NCI-H2029 treated with DMSO at 0.1 percent for 48 hours (cell line): ENCODE measurements at places on chromosomes 1 and 21.

DNA sequence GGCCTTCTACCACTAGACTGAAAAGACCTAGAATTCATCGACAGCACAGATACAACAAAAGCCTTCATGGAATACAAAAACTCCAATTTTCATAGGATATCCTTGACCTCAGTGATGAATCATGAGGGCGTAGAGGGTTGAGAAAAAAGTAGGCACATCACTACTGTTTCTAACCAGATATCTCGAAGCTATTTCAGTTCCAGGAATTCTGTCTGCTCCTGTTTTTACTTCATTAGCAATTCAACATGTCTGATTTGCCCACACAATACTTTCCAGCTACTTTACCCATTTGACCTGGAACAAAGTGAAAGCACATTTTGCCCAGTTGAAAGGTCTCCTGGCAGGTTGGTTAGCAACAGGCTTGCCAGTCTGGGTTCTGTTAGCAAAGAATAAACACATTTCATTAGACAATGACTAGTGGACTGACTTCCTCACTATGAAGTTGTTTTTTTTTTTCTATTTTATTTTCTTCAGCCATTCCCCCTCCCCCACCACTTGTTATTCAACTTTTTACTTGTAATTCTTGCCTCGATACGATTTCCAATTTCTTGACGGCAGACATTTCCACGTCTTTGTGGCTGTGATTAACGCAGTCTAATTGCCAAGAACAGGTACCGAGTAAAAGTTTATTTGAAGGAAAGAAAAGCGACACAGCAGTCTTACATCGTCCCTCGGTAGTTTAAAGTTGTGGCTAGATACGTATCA lies 4.0 kb upstream of the ZBTB18 start:
- no peak for DNase-seq

GRCh38 chr1:24253571-24253970 lies 65.6 kb upstream of the GRHL3 start:
- DNase-seq, result no peak

DNA sequence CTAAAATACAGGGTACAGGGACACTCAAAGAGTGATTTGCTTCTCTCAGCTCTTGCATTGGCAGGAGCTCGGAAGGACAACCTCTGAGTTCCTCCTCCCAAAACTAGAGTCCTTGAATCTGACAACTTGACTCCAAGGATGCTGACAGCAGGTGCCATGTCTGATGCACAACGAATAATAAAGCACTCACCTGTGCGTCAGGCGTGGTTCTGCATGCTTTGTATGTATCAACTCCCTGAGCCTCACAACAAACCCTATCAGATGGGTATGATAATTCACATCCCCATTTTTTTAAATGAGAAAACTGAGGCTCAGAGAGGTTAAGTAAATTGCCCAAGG lies 1.4 kb downstream of the LAPTM5 start:
- DNase-seq, result no peak

DNA sequence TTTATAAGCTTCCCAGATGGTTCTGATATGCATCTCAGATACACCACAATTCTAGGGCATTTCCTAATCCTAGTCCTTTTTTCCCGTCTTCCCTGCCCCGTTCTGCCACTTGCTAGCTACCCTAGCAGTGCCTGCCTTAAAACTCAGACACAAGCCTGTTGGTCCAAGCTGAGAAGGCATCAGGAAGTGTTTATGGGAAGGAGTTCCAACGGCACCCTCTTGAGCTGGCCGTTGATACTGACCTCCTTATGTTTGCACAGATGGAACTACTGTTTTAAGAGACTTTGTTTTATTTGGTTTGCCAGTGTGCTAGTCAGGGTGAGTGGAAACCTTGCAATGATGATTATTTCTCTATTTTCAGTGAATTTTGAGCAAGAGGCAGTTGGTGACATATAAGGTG lies 67.2 kb downstream of the UCK2 start:
- no peak for DNase-seq

- DNase-seq, result no peak
Observed at GRCh38 chr1:14551386-14551785, 47.1 kb upstream of the KAZN start.

GRCh38 chr1:20069874-20070273 lies at the start of gene PLA2G5:
Gene PLA2G5, plus strand, starts transcription at chr1:20070194. Its CDS starts 14,637 bp downstream, at chr1:20084831.
- no peak for DNase-seq

- DNase-seq, result no peak
Observed at GRCh38 chr1:97202481-97203380, 481.1 kb downstream of the PTBP2 start.

GRCh38 chr1:27418326-27419185 lies 26.1 kb downstream of the GPR3 start:
- DNase-seq, result no peak

GRCh38 chr1:166322470-166322869 lies 155.7 kb upstream of the FAM78B start:
- DNase-seq, result no peak

GRCh38 chr1:49187056-49187455 lies 410.4 kb upstream of the BEND5 start:
- no peak for DNase-seq

DNA sequence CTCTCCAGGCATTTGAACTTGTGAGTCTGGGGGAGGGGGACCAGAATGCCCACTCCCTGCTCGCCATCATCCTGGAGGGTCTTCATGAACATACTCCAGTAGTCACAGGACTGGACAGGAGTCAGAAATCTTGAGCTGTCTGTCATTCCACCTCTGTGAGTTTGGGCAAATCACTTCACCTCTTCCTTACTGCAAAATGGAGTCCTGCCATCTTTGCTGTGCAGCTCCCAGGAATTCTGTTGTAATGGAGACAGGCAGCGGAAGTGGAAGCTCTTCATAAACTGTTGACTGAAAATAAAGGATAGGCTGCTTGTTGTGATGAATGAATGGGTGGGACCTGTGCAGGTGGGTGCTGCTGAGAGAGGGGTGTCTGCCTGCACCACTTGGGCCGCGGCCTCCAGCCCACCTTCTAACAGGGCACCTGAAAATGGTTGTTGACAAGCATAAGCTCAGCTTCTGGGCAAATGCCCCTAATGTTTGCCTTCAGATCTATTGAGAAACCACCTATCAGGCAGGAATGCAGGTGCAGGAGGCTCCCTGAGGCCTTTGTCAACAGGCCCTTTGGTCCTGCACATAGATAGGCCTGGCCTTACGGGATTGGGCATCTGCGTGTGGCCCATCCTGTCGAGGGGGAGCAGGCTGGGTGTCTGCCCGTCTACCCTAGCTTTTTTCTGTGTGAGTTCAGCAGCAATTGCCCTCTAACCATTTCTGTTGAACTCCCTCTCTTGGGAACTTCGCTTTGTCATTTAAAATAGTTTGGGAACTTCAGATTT lies 321.0 kb downstream of the RPS6KC1 start:
- DNase-seq, result no peak

DNA sequence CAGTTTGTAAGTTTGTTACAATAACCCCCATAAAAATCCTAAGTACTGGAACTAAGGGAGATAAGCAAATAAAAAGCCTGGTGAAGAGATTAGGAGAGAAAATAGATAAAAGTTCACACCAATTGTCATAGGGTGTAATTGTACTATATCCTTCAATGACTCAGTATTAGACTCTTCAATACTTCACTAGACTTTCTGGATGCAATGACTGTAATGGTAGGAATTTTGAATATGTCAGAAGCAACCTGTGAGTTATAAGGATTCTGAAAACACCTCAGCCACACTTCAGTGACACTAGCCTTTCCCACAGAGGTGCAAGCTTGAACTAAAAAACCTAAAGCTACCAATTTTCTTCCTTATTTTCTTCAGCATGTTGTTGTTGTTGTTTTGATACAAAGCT lies 147.9 kb downstream of the PTGER3 start:
- DNase-seq, result no peak

GRCh38 chr21:38850277-38850951 lies 44.7 kb downstream of the ETS2 start:
- no peak for DNase-seq

- no peak for DNase-seq
Observed at GRCh38 chr1:228079601-228080263, 2.8 kb upstream of the ARF1 start.

DNA sequence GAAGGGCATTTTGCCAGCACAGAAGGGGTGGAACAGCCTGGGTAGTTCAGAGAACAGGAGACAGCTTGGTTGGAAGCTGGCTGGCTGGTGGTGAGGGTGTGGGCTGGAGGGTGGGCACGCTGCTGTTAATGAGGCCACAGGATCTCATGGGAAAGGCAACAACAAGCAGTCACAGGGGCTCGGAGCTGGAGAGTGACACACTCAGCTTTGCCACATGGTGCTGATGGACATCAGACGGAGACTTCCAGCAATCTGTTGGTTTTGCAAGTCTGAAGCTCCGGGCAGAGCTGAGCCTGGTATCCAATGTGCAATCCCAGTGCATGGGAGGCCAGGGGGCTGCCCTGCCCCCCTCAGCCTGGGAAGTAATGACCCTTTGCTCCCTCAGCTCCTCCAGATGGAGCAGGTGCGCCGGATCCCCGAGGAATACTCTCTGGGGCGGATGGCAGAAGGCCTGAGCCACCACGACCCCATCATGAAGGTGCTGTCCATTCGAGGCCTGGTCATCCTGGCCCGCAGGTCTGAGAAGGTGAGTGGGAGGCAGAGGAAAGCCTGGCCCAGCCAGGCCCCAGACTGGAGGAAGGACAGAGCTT lies 15.6 kb upstream of the TTC4 start:
- no peak for DNase-seq

DNA sequence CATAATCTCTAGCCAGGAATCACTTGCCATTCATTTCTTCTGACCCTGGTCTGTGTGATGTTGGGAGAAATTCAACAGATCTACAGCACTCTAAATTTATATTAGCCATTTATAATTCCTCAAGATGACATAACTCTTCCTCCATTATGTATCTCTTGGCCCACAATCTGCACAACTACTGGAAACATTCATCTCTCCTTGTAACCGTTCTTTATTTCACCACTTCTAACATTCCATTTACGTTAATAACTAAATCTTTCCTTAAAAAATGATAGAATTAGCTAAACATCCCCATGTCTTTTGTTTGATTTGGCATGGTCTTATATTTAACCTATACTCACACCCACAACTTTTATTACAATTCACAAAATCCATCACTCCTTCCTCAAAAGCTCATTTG lies 166.0 kb downstream of the COL11A1 start:
- DNase-seq, result no peak

DNA sequence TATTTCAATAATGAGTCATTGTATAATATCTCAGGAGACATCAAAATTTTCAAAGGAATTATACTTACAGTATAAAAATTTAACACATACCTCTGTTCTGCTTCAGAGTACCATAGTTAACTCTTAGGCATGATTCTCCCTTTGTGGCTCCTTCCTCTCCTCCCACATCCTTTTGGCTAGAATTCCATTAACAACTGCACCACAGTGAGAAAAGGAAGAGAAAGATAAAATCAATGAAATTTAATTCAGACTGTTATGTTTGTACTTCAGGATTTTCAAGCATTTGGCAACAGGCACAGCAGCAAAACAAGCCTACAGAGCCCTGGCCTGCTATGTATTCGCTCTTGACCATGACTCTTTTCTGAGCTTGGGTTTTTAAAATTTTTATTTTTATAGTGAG lies 57.2 kb upstream of the SGIP1 start:
- no peak for DNase-seq

- DNase-seq, result no peak
Observed at GRCh38 chr1:11013160-11013531, 692 bp downstream of the TARDBP start.

- no peak for DNase-seq
Observed at GRCh38 chr1:1799716-1800115, 21.4 kb upstream of the NADK start.

- DNase-seq, result no peak
Observed at GRCh38 chr1:245288796-245289195, 134.0 kb downstream of the KIF26B start.

GRCh38 chr1:235782601-235783000 lies 84.1 kb downstream of the LYST start:
- DNase-seq, result no peak

DNA sequence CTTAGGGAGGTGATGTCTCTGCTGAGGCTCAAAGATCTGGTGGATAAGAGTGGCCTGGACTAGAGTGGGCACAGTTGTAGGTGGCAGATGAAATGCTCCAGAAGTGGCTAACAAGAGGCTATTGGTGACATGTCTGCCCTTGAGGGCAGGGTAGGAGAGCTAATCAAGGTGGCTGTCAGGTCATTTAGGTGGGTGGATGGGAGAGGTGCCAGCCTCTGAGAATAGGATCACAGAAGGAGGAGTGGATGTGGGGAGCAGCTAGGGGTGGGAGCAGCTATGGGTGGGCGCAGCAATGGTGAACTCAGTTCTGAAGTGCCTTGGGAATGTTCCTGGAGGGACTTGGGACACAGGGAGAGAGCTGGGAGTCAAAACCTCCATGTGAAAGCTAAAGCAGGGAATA lies 142.0 kb upstream of the GRIK3 start:
- no peak for DNase-seq

- DNase-seq, result no peak
Observed at GRCh38 chr1:243313635-243314536, 58.0 kb downstream of the SDCCAG8 start.

- DNase-seq, result no peak
Observed at GRCh38 chr21:31326522-31327242, 17.4 kb downstream of the TIAM1 start.

- no peak for DNase-seq
Observed at GRCh38 chr1:38455829-38456530, 403.6 kb downstream of the RRAGC start.

GRCh38 chr1:184698969-184699368 lies 55.7 kb downstream of the EDEM3 start:
- DNase-seq, result no peak

DNA sequence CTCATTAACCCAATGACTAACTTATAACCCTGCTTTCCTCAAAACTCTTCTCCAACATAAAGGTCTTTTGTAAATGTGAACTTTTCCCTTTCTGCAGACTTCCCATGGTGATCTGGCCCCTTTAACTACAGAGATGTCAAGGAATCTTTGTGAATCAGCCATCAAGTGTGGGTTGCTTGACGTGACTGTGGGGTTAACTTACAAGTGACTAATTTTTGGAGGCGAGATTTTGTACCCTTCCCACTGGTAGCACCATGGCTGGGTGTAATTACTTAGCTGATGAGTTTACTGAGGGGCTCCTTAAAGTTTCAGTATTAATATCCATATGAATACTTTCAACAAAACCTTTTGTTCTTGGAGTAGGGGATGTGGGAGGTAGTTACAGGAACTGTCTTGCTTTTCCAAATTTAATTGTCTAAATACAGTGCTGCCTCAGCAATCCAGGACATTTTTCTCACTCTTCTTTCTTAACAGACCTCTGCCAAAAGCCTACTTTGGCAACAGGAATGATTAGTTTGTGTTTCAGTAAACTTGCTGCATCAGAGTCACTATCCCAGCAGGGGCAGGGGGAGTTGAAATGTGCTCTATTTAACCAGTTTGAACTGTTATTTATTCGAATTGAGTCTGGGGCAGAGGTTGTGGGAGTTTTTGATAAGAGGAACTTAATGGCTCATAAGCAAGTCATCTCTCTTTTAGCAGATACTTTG lies 217.3 kb upstream of the FGGY start:
- no peak for DNase-seq

DNA sequence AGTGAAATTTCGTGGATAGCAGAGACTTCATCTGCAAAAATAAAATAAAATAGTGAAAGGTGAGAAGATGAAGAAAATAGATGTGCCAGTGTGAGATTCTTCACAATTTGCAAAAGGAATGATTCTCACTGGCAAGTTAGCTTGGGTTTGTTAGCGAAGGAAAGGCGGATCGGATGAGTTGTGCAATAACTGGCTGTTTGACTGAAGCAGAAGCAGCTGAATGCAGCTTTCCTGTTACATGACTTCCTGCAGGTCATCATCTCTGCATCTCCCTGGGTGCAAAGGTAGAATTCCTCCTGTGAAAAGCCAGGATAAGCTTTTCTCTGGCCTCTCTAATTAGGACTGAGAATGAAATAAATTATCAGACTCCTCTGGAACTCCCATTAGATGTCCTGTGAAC lies 263.1 kb upstream of the CHRM3 start:
- no peak for DNase-seq
